A172 (cell line): ENCODE measurements at places on chromosomes 6 and 20. TPM values are rescaled to one million over a fixed set of nuclear protein-coding genes. Genes with fewer than 3 reads are reported as not detected.

DNA sequence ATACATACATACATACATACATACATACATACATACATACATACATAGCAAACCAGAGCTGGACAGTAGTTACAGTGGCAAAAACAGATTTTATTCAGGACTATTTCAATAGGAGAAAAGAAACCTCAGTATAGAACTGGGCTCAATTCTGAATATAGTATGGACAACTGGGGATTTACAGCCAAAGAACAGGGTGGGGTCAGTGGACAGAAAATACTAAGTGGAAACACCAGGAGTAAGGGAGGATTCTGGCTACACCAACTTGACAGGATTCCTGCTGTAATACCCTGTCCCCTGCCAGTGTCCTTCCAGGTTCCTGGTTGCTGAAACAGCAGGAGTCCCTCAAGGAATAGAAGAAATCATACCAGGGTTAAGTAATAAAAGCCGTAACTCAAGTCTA, 293.1 kb downstream of the SLC35F1 start:
- DNase-seq: no peak

GRCh38 chr20:9480066-9480465, 34.3 kb upstream of the LAMP5 start:
- no peak for DNase-seq

DNA sequence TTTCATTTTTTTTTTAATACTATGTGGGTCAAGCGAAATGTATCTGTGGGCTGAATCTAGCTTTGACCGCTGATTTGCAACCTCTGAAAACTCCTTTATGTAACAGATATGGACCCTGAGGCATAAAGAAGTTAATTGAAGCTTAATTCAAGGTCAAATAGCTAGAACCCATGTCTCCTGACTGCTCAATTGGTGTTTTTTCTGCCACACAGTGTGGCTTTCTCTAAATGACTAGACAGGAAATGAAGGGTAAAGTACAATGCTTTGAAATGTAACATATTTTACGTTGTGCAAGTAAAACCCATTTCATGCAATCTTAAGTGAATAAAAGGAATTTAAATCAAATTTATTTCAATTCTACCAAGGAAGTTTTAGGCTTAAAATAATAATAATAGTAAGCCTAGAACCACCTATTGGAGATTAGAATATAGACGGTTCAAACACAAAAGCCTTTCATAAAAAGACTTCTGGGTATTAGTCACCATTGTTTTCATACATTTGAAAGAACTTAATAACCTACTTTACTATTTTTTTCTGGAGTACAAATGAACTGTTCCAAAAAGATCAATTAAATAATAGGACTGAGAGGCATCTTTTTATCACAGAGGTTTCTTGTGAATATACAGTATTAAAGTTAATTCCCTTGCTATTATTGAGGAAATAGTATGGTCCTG, 279.8 kb downstream of the EPHA7 start:
- DNase-seq: no peak

- no peak for DNase-seq
These were observed 136.7 kb downstream of the MAP3K4 start for GRCh38 chr6:161128230-161128629.

- no peak for DNase-seq
These were observed 18.4 kb downstream of the THBS2 start for GRCh38 chr6:169235286-169235685.

GRCh38 chr6:53625315-53625714, 40.2 kb downstream of the KLHL31 start:
- DNase-seq: no peak

DNA sequence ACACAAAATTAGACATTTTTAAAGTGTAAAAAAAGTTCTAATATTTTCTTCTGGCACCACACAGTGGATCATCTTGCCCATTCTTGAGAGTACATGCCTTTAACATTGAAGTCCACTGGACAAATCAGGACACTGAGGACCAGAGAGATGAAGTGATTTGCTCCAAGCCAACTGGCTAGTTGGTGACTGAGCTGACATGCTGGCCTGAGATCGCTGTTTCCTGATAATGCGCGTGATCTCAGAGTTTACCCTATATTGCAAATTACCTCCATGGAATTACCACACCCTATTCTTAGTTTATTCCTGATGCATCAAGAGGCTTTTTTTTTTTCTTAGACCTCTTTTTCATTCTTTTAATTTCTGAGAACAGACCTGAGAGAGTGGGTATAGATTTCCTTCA, 432.8 kb downstream of the CD83 start:
- DNase-seq: no peak

DNA sequence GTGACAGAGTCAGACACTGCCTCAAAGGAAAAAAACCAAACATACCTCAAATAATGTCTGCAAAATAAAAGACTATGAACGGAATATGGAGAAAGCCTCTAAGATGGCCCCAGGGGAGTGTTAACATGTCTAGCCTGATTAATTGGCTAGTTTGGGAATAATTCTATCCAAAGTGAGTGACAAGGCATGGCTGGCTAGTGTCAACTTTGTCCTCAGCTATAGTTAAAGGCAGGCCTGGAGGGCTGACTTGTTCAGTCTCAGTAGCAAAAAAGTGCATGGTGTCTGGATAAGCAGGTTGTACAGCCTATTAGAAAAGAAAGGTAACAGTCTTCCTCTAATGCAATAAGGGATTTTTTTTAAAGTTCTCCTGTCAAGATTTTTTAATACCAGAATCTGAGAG, 32.7 kb downstream of the GCNT2 start:
- no peak for DNase-seq

DNA sequence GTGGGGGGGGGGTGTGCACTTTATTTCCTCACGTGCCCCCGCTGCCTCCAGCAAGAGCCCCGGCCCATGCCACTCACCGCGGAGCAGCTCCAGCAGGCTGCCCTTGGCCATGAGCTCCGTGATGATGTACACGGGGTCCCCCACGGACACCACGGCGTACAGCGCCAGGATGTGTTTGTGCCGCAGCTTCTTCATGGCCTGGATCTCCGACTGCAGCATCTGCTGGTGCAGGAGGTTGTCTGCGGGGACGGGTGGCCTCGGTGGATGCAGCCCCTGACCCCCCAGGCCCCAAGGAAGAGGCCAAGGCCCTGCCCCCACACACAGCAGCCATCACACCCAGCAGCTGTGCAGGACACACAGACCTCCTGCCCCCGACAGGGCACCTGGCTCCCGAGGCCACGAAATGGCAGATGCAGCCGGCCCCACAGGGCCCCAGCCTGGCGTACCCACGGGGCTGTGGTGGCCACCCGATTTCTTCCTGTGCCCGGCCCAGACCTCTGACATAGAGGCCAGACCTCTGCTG, 4.7 kb downstream of the PTK6 start:
- no peak for DNase-seq

DNA sequence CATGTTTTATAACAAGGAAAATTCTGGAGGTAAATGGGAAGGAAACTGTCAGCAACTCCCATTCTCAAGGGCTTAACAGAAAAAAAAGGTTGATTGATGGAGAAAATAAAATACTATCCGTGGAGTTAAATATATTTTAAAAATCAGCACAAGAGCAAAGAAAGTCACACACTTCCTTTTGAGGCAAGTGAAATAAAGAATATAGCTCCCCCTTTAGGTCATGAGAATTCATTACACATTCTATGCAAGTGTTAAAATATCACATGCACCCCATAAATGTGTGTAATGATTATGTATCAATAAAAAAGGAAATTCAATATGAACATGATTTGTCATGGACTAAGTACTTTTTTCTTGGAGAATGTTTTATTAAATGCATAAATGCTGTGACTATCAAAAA, 349.2 kb downstream of the TPBG start:
- DNase-seq: peak; percentile 3

DNA sequence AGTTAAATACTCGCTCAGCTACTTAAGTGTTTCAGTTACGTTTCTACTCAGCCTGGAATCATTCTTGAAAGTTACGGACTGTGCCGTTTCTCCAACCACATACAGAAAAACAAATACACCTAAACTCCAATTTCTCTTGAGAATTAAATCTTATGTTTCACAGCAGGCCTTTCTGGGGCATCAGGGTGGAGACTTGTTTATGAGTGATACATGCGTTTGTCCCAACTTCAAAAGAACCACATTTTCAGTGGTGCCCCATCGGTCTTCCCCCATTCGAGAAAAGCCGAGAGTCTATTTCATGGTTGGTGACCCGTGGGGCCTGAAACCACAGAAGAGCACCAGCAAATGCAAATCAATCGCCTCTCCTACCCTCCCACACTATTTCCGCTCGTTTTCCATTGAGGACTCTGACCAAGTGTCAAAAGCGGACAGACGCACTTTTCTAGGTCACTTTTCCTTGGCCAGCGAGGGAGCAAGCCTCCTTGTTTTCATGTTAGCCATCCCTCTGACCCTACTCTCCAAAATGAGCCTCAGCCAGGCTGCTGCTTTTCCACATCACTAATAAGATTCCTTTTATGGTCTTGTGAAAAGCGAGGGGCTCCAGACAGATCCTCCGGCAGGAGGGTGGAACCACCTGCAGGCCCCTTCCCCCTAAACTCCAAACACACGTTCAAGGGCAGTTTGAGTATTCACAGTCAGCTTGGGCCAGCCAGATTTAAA, 3.1 kb downstream of the JAG1 start:
- no peak for DNase-seq

- peak; percentile 74 for DNase-seq
These were observed 121.2 kb upstream of the LAMP5 start for GRCh38 chr20:9392892-9393857.

DNA sequence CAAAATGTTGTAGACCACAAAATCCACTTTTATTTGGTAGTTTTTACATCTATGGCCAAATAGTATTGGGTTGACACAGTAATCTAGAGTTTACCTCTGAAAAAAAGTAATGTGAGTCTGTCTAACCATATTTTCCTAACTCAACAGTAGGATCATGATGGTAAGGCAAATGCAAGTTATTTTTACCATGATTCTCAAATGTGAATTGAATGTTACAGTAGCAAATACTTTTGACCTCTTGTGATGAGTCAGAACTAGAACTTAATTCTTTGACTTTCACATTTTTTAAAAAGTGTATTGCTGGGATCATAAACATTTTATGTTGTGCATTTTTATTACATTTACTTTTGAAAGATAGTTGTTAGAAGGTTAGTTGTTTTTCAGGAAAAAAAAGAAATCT, 22.0 kb downstream of the RNF146 start:
- DNase-seq: no peak

- no peak for DNase-seq
These were observed 42.6 kb upstream of the SUPT3H start for GRCh38 chr6:45420083-45420908.

- no peak for DNase-seq
These were observed 2.1 kb upstream of the DIDO1 start for GRCh38 chr20:62928246-62928939.

GRCh38 chr6:65116326-65116725, 590.7 kb downstream of the EYS start:
- no peak for DNase-seq

DNA sequence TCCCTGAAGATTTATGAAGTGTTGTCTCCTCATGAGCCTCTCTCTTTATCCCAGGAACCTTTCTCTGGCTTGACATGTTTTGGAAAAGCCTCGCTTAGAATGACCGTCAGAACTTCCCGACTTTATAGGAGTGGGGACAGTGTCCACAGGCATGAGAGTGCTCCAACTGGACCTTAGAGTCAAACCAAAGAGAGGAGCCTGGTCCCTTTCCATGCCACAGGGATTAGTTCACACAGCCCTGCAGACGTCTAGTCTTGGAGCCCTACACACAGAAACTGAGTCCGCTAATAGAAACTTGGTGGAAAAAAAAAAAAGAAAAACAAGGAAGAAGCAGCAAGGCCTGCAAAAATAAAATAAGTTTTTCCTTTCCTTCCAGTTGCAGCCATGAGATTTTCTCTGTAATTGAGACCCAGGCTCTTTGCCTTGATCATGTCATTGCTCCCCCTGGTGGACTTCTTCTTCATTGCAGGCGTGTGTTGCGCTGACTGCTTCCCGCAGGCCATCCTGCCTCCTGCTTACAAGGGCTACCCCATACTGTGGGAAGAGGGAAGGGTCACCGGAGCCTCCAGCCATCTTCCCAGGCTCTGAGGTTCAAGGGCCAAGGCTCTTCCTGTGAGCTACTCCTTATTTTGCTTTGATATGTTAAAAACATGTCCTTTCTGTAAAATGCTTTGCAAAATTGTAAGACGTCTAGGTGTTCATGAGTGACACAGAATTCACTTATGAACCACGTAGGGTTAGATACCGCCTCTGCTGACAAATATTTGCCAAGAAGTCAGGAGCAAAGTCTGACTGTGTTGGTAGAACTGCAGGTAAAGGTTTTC, 201.0 kb downstream of the UST start:
- DNase-seq: peak; percentile 71

DNA sequence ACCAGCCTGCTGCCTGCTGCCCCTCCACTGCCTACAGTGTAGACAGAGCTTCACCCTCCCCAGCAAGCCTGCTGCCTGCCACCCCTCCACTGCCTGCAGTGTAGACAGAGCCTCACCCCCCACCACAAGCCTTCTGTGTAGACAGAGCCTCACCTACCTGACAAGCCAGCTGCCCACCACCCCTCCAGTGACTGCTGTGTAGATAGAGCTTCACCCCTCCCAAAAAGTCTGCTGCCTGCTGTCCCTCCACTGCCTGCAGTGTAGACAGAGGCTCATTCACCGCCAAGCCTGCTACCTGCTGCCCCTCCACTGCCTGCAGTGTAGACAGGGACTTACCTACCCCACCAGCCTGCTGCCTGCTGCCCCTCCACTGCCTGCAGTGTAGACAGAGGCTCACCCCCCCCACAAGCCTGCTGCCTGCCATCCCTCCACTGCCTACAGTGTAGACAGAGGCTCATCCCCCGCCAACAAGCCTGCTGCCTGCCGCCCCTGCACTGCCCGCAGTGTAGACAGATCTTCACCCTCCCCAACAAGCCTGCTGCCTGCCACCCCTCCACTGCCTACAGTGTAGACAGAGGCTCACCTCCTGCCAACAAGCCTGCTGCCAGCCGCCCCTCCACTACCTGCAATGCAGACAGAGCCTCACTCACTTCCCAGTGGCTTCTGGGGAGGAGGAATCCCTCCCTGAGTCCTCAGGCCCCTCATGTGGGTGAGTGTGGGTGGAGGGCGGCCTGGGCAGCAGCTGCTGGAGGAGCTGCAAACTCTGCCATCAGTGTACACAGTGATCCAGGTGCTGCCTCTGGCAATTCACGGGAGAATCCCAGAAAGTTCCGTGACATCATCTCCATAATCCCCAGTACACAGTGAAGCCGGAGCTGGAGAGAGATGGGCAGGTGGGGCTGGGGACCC, 140.9 kb downstream of the DLL1 start:
- DNase-seq: no peak

DNA sequence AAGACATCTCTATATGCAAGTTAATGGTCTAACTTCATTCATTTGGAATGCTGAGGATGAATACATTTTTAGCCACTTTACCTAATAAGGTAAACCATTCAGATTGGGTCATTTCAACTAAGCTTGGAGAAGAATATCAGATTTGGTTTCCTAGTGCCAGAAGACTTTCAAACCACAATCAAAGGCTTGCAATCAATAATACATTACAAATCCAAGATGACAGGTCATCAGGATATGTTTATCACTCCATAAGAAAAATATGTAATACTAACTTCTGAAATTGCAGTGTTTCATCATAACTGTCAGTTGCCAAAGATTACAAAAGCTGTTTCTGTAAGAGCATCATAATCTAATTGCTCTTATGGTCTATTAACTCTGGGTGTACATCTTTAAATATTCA, 654.0 kb downstream of the COL12A1 start:
- DNase-seq: no peak

OPN5 gene
- total RNA-seq: not detected in 2 replicates

TRPC4AP gene
- 48.6 and 51.8 TPM in 2 replicates for total RNA-seq

DOK5 gene
- total RNA-seq: not detected in 2 replicates

OXT gene
- total RNA-seq: not detected in 2 replicates

RAET1E gene
- total RNA-seq: 0.22 and 1.0 TPM in 2 replicates

C6orf58 gene
- 0.21 and 0.24 TPM in 2 replicates for total RNA-seq

MACROD2 gene
- 0.02 and 0.46 TPM in 2 replicates for total RNA-seq

CD109 gene
- total RNA-seq: 18.4 and 24.3 TPM in 2 replicates

VIP gene
- total RNA-seq: 0.93 and 0.96 TPM in 2 replicates

APOM gene
- 2.0 and 4.2 TPM in 2 replicates for total RNA-seq
